ENCODE measurements at places on chromosomes 11 and 22.

GRCh38 chr11:86624366-86624765 is 48.0 kb downstream of the ME3 start:
- DNase-seq: no peak

- no peak for DNase-seq
Measured at GRCh38 chr22:36245805-36246356, 6.6 kb upstream of the APOL2 start.

DNA sequence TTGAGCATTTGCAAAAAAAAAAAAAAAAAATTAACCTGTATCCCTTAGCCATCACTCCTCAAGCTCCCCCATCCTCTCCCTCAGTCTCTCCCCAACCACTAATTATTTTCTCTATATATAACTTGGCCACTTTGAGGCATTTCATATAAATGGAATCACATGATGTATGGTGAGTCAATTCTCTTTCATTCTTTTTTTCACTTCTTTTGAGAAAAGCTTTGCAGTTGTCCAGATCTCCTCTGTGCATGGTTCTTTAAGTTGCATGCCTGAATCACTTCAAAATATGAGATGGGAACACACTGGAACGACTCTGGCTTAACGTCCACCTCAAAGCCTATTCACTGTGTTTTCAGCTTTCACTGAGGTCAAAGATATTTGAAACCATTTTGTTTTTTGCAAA is 40.7 kb downstream of the SHANK2 start:
- DNase-seq: no peak

GRCh38 chr22:49412236-49412635 is 415.4 kb downstream of the BRD1 start:
- no peak for DNase-seq

DNA sequence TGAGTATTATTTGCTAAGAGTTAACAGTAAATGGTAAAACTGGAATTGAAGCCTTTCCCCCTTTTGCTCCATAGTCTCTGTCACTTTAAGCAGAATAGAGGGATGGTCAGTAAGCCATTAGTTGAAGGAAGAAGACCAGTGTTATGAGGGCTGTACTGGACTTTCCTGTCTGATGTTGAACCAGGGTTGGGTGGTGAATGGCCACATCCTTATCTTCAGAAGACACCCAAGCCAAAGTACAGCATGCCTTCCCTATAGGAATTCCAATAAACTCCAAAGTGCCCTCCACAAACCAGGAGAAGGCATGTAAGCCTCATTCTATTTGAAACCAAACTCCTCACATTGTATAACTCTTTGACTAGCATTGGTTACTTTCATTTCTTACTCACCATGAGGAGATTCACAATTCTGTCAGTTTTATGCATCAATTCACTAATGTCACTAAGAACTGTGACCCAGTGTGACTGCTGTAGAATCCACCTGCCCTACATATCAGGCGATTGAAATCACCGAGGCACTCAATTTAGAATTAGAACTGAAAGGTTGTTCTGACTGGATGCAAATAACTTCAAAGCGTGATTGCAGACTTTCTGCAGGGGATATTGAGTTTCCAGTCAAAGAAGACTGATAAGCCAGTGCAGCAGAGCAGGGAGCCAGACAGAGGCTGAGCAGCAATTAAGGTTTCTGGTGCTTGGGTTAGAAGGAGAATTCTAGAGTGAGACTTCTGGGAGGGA is 107.1 kb upstream of the DDI1 start:
- no peak for DNase-seq

- DNase-seq: no peak
Measured at GRCh38 chr11:75428989-75429640, 3.9 kb downstream of the KLHL35 start.

GRCh38 chr11:16169956-16170847 is 186.1 kb downstream of the SOX6 start:
- DNase-seq: no peak

- DNase-seq: no peak
Measured at GRCh38 chr11:116990061-116990473, 108.2 kb downstream of the SIK3 start.
